ENCODE measurements at places on chromosomes 3 and 15. TPM values are rescaled to one million over a fixed set of nuclear protein-coding genes. Genes with fewer than 3 reads are reported as not detected.

Gene ACOX2
- 31.6 TPM for total RNA-seq

Gene BUB1B
- 5.1 TPM for total RNA-seq

Gene PP2D1
- total RNA-seq, result not detected

Gene SLC27A2
- not detected for total RNA-seq

Gene EBLN2
- 0.98 TPM for total RNA-seq

Gene ABI3BP
- total RNA-seq, result 23.6 TPM

Gene AMOTL2
- 74.7 TPM for total RNA-seq

Gene DPPA2
- not detected for total RNA-seq

Gene BFSP2
- not detected for total RNA-seq

Gene ALS2CL
- 17.1 TPM for total RNA-seq

Gene SEMA3F
- 6.7 TPM for total RNA-seq

Gene THSD4
- 205 TPM for total RNA-seq

Gene STAB1
- 30.6 TPM for total RNA-seq

Gene PRICKLE2
- 12.2 TPM for total RNA-seq

Gene PARP16
- total RNA-seq, result 3.9 TPM

Gene TXNRD3
- 4.9 TPM for total RNA-seq

Gene CPB1
- 2.7 TPM for total RNA-seq

Gene NRROS
- 2.0 TPM for total RNA-seq

Gene ZFAND6
- total RNA-seq, result 68.2 TPM

Gene FOXB1
- not detected for total RNA-seq

Gene TRIM42
- total RNA-seq, result not detected

Gene ITIH3
- 0.15 TPM for total RNA-seq

Gene CKMT1B
- total RNA-seq, result 1.6 TPM

Gene NR1I2
- 0.25 TPM for total RNA-seq

Gene GOLGA8Q
- total RNA-seq, result 5.4 TPM

Gene ASB14
- total RNA-seq, result 17.1 TPM

Gene PEX5L
- total RNA-seq, result 0.36 TPM

Measured in heart right ventricle (tissue), 16 donors.